Muscle of leg (tissue), 16 donors: ENCODE measurements at places on chromosomes 12 and 14. TPM values are rescaled to one million over a fixed set of nuclear protein-coding genes. Genes with fewer than 3 reads are reported as not detected.

Gene ATP2B1
- 112 TPM for total RNA-seq

Gene DHRS2
- total RNA-seq, result 0.09 TPM

Gene NTS
- 1.1 TPM for total RNA-seq

Gene RBP5
- total RNA-seq, result 0.49 TPM

Gene BTBD6
- 44.6 TPM for total RNA-seq

Gene LRFN5
- 10.0 TPM for total RNA-seq

Gene SUSD6
- 7.8 TPM for total RNA-seq

Gene CLMN
- total RNA-seq, result 3.2 TPM

Gene TMTC2
- total RNA-seq, result 12.6 TPM

Gene TTC5
- total RNA-seq, result 16.0 TPM

Gene ZBTB25
- 6.1 TPM for total RNA-seq

Gene PLBD1
- 23.2 TPM for total RNA-seq
